ENCODE measurements at places on chromosomes 2 and 18. TPM values are rescaled to one million over a fixed set of nuclear protein-coding genes. Genes with fewer than 3 reads are reported as not detected.

GRCh38 chr2:104901037-104901881 lies 47.3 kb downstream of the POU3F3 start:
- no peak for DNase-seq

GRCh38 chr18:55884498-55884897 lies 296.5 kb upstream of the TCF4 start:
- no peak for DNase-seq

GRCh38 chr2:113263546-113263945 lies 15.2 kb downstream of the PAX8 start:
- DNase-seq = no peak

DNA sequence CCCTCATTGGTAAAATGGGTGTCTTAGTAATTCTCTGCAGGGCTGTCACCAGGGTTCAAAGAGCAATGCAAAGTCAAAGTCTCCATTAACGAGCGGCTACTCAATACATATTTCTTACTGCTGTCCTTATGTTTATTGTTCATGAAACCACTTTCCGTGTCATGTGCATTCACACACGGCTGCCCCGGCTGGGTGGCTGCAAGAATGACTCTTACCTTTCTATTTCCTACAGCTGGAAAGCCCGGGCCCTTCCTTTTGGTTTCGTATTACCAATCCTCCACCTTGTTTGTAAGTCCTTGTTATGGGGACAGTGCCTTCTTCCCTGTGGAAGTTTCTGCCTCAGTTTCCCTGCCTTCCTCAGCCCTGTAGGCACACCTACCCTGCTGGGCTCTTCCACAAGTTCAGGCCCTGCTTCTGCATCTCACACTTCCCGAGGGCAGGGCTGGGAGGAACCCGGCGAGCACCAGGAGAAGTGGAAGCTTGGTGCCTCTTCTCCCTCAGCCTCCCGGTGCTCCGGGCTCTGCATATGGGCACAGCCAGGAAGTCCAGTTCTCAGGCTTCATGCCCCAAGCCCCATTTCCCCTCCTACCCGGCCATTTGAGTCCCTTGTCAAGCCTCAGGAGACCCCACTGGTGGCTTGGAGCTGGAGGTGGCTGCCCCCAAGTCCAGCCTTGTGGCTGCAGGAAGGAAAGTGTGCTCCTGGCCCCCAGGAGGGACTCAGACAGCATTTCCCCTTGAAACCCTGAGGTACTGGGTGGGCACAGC lies 18.7 kb upstream of the ACKR3 start:
- DNase-seq = no peak

GRCh38 chr18:71598374-71598773 lies 945.8 kb downstream of the CBLN2 start:
- no peak for DNase-seq

Gene ABCG5
- not detected for total RNA-seq

Gene TFCP2L1
- total RNA-seq = not detected

Gene NEU2
- not detected for total RNA-seq

All from neural crest cell (in vitro differentiated cells).